Esophagus mucosa (tissue), 1 donor: ENCODE measurements at places on chromosomes 2 and 18. TPM values are rescaled to one million over a fixed set of nuclear protein-coding genes. Genes with fewer than 3 reads are reported as not detected.

The EMX1 gene
- total RNA-seq: not detected

The FKBP1B gene
- total RNA-seq: 6.2 TPM

The CCDC102B gene
- total RNA-seq: 1.2 TPM

The UGT1A8 gene
- 0.16 TPM for total RNA-seq

The NXPH2 gene
- not detected for total RNA-seq

The WDFY1 gene
- 24.9 TPM for total RNA-seq

The CDK5R2 gene
- total RNA-seq: not detected

The TLX2 gene
- not detected for total RNA-seq

The ITSN2 gene
- total RNA-seq: 66.5 TPM

The COL4A4 gene
- total RNA-seq: 0.24 TPM

The STARD6 gene
- not detected for total RNA-seq

The FRZB gene
- 0.32 TPM for total RNA-seq

The TANC1 gene
- total RNA-seq: 23.8 TPM

The RGPD6 gene
- 1.9 TPM for total RNA-seq

GRCh38 chr18:60277855-60278480, 94.6 kb downstream of the MC4R start:
- no peak for ATAC-seq

- no peak for ATAC-seq
Observed at GRCh38 chr2:217459680-217460405, 543.0 kb downstream of the TNS1 start.

DNA sequence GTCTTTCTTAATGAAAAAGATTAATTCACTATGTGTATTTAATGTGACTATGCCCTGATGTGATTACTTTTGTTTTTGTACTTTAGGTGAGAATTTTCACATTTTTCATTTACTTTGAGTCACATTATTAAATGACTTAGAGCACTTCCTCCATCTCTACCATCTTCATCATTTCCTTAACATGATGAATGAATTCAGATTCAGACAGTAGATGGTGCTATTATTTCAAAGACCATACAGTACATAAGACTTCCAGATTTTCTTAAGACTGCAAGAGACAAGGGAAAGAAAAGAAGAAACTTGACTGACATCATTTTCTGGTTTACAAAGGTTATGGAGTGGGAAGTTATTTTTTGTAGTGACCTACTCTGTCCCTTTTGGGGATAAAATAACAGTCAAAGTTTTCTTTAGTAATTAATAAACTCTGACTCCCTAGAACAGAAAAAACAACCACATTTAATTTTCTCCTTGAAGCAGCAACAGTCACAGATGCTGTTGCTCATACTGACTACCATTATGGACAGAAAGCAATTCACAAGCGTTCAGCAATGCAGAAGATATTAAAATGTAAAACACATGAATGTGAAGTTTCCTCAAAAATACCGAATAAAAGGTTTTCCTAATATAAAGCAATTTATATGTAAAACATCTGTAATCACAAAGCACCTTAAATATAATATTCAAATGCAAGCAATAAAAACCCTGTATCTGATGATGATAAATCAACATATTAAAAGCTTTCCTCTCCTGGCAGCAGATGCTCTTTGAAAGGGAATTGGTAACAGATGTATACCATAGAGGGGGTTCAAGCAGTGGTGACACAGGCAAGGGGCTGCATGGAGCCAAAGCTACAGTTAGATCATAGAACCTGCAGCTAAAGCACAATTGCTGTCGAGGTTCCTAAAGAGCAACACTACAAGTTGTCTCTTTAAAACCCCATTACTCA, 1010.9 kb upstream of the NXPH2 start:
- no peak for ATAC-seq

GRCh38 chr18:51339856-51340255, 142.4 kb upstream of the MEX3C start:
- ATAC-seq: no peak

GRCh38 chr2:95390272-95390880, 12.1 kb upstream of the FAHD2A start:
- no peak for ATAC-seq

GRCh38 chr2:23941644-23942043, 1.4 kb downstream of the UBXN2A start:
- ATAC-seq: no peak

GRCh38 chr2:120218181-120218580, 5.0 kb downstream of the TMEM185B start:
- ATAC-seq: no peak

DNA sequence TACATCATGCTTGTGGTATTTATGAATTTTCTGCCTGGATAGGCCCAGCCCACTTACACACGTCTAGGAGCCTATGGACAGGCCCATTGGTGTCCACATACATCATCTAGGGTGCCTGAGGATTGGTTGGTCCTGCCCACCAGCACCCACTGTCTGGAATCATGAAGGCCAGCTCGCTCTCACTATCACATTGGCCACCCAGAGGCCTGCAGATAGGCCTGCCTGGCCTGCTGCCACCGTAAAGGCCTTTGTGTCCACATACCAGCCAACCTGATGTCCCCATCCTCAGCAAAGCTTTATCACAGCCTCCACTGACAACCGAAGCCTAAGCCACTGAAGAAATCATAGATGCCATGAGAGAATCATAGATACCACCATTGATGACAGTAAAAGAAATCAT, 40.2 kb downstream of the METTL21A start:
- ATAC-seq: no peak

DNA sequence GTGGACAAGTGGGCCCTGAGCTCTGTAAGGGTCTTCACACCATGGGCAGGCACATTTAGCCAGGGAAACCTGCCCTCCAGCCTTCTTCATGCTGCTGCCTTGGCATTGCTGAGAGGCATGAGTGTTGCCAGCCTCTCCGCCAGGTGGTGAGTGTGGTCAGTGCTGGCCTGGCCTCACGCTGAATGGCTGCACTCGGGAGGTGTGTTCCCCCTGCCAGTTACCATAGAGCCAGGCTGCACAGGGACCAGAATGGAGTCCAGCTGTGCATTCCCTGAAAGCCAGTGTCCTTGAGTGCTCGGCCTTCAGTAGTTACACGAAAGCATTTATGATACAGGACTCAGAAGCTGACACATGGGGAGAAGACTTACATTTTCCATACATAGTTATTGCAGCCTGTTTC, 139.7 kb downstream of the ATP9B start:
- ATAC-seq: no peak

DNA sequence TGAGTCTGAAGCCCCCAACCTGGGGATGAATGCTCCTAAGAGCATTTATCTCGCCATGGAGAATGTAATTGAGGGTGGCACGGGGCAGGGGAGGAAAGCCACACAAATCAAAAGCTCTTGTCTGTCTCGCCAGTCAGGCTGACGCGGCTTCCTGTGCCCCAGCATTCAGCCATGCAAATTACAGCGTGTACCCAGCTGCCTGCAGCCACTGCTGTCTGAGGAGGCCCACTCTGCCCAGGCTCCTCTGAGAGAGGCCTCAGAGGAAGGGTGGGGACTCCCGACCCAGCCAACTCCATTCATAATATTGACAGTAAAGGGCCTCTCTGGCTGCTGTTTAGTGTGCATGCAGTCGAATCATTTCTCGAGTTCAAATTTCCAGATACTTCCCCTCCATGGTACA, 22.0 kb downstream of the SMAD7 start:
- peak; percentile 68 for ATAC-seq

DNA sequence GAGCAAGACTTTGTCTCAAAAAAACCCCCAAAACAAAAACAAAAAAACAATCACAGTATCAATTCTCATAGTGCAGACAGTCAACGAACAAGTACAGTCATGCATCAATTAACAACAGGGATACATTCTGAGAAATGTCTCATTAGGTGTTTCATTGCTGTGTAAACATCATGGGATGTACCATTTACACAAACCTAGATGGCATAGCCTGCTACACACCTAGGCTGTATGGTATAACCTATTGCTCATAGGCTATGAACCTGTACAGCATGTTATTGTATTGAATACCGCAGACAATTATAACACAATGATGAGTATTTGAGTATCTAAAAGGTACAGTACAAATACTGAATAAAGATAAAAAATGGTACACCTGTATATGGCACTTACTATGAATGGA, 67.8 kb upstream of the LMAN1 start:
- peak; percentile 97 for ATAC-seq

- ATAC-seq: no peak
Observed at GRCh38 chr18:13619505-13620205, 106.7 kb downstream of the FAM210A start.

GRCh38 chr2:46689993-46690392, 210.6 kb downstream of the TMEM247 start:
- ATAC-seq: no peak

DNA sequence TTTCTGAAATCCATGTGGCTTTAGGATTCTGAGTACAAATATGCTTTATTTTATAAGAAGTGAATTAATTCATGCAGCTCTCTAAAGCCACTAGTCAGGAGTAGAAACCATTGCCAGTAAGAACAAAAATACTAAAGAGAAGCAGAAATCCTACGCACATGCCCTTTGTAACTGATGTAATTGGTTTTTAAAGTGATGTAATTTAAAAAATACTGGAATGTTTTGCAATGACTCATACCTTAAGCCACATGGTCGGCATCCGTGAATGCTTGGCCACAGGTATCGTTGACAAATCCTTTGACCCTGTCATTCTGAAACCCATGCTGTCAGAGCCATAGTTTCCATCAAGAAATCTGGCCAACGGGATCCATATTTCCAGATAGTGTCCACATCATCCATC, 213.3 kb downstream of the ACKR3 start:
- no peak for ATAC-seq

- no peak for ATAC-seq
Observed at GRCh38 chr2:54403512-54404238, 52.5 kb upstream of the SPTBN1 start.

GRCh38 chr2:28543316-28544035, 47.6 kb downstream of the PLB1 start:
- no peak for ATAC-seq

DNA sequence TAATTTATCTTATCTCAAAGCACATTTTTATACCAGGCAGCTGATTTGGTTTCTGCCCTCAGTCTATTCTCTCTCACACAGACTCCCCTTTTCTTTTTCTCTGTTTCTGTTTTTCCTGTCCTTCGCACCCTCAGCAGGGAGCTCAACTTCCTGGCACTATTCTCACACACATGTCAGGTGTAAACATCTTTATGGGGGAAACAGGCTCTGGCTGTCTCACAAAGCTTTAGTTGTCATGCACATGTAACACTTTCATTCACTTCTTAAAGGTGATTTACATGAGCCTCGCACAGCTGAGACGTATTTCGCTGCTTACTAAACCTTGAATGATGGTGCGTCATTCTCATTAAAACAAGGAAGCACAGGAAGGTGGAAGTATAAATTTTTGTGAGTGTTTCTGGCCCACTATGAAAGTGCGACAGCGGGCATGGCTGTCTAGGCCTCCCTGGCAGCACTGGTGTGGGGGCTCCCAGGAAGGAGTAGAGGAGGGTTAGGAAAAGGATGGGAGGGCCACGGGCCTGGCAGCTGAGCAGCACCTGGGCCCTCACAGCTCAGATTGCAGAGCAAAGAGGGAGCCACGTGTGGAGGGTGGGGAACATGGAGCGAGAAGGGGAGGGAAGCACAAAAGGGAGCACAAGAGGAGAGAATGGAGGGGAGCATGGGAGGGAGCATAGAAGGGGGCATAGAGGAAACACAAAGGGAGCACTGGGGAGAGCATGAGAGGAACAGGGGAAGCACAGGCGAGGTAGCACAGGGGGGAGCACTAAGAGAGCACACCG, 46.2 kb upstream of the SNTG2 start:
- no peak for ATAC-seq

- no peak for ATAC-seq
Observed at GRCh38 chr2:146258071-146258470, 1586.8 kb upstream of the ACVR2A start.

- no peak for ATAC-seq
Observed at GRCh38 chr2:232950751-232951150, 62.3 kb downstream of the NGEF start.

- ATAC-seq: no peak
Observed at GRCh38 chr2:192070099-192070498, 124.6 kb downstream of the TMEFF2 start.

DNA sequence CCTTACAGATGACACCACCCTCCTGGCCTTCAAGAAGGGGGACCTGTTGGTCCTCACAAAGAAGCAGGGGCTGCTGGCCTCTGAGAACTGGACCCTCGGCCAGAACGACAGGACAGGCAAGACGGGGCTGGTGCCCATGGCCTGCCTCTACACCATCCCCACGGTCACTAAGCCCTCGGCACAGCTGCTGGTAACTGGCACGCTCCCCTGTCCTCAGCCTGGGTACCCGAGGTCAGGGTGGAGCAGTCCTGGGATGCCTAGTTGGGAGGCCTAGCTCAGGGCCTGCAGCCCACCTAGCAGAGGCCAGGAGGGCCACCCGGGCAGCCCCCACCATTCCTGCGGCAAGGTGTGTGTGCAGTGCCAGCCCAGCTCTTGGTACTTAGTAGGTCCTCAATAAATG, 16.3 kb upstream of the GPR17 start:
- ATAC-seq: no peak

DNA sequence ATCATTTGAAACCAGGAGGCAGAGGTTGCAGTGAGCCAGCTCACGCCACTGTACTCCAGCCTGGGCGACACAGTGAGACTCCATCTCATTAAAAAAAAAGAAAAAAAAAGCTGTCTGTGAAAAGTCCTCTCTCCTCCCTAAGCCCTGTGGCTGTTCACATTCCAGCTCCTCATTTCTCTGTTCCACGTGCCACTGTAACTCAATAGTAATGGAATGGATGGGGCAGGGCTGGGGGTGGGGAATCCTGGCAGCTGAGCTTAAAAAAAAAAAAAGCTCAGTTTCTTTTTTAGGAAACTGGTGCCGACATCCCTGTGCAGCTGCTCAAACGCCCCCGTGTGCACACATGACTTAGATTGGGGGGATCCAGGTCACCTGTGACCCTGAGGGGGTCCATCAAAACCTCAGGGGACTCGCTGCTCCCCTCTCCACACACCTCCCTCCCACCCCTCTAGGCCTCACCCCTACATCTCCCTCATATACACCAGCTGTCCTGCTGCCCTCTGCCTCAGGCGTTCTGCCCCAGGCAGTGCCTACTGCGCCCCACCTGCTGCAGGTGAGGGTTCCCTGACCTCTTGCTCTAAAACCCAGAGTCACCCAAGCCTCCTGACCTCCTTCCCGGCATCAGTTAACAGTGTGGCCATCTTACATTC, 255.4 kb downstream of the AGAP1 start:
- ATAC-seq: no peak

GRCh38 chr2:59888015-59888414, 665.4 kb downstream of the BCL11A start:
- ATAC-seq: no peak

DNA sequence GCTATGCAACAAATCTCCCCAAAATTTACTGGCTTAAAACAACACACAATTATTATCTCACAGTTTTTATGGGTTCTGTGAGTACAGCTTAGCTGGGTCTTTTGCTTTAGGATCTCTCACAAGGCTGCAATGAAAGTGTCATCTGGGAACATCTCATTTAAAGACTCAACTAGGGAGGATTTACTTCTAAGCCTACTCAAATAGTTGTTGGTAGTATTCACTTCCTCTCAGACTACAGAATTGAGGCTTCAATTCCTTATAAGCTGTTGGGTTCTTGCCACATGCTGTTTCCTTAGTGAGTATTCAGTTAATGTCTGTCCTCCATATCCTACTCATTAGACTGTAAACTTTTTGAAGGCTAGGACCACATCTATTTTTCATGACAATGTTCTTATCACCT, 72.3 kb downstream of the MDH1 start:
- ATAC-seq: peak; percentile 70

- no peak for ATAC-seq
Observed at GRCh38 chr2:48439102-48439501, 90.9 kb upstream of the STON1 start.
